ENCODE measurements at places on chromosomes 13 and 19. TPM values are rescaled to one million over a fixed set of nuclear protein-coding genes. Genes with fewer than 3 reads are reported as not detected.

Gene PSG1
- total RNA-seq = 0.22 TPM

Gene BST2
- 0.23 TPM for total RNA-seq

Gene FFAR1
- not detected for total RNA-seq

Gene PSG3
- not detected for total RNA-seq

Gene UPK1A
- 0.46 TPM for total RNA-seq

Gene SIGLEC8
- total RNA-seq = not detected

Gene DPF1
- total RNA-seq = 4.8 TPM

Gene RNF17
- total RNA-seq = not detected

Gene HPN
- not detected for total RNA-seq

Gene RFPL4A
- 0.66 TPM for total RNA-seq

Gene ZNF649
- 0.12 TPM for total RNA-seq

Gene CYP4F11
- total RNA-seq = 5.6 TPM

All from A549 treated with ZK216348 at 1 μM for 4 hours (cell line).